Fibroblast of skin of abdomen (primary cell): ENCODE measurements at places on chromosomes 1 and 21.

GRCh38 chr21:42307106-42307505, 8.1 kb downstream of the TFF3 start:
- no peak for DNase-seq

DNA sequence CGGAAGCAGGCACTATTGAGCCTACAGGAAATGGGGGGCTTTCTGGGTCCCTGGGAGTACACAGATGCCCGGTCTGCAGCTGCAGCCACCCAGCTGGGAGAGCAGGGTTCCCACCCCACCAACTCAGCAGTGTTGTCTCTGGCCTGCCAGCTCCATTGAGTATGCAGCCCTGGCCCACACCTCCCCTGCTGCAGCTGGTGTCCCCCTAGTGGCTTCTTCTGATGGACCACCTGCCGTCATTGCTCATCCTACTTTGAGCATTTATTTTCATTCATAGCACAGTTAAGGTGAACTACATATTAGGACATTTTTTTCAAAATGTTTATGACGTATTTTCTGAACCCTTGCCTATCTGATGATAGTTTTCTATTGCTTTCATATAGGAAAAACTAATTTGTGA, 189.8 kb upstream of the LYPLAL1 start:
- no peak for DNase-seq

DNA sequence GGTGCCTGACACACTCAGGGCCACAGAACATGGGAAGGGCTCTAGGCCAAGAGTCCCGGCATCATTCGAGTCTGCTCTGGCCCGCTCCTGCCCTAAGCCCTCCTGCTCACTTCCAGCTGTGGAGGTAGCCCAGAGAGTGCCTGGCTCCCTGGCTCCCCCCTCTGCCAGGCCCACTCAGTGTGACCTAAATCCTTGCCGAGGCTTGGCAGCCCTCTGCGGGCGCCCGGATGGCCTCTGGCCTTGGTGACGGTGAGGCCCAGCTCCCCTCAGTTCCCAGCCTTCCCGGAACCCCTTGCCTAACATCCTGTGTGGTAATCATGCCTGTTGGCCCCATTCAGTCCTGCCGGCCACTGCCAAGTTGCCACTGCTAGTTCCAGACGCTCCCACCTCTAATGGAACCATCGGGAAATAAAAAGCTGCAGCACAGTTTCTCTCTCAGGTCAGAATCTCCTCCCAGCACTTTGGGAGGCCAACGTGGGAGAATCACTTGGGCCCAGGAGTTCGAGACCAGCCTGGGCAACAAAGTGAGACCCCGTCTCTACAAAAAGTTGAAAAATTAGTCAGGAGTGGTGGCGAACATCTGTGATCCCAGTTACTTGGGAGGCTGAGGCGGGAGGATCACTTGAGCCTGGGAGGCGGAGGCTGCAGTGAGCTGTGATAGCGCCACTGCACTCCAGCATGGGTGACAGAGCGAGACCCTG, 1.2 kb upstream of the H6PD start:
- no peak for DNase-seq

- DNase-seq, result peak; percentile 76
Observed at GRCh38 chr1:223720971-223721591, 8.7 kb downstream of the CAPN2 start.

GRCh38 chr1:222979561-222979960, 163.5 kb downstream of the TLR5 start:
- no peak for DNase-seq

DNA sequence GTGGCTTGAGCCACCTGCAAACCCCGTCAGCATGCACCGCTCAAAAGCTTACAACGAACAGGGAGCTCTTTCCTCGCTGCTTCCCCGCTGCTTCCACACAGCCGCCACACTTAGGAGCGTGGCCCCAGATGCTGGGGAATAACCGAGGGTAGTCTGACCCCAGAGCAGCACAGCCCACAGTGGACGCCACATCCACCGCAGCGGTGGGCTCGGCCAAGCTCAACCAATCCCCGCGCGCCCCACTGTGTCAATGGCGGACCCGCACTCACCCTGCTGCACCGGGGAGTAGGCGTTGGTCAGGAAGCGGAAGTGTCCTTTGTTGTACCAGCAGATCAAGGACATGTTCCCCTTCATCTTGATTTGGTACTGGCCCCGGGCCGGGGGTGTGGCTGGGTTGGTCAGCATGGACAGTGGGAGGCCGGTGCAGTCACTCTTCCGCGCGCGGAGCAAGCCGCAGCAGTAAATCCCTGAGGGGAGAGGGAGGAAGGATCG, 93.5 kb downstream of the PGBD5 start:
- no peak for DNase-seq
